Sigmoid colon (tissue), 7 donors: ENCODE measurements at places on chromosomes 3 and 15. TPM values are rescaled to one million over a fixed set of nuclear protein-coding genes. Genes with fewer than 3 reads are reported as not detected.

- no peak for DNase-seq
These were observed 581.8 kb upstream of the UBE2E2 start for GRCh38 chr3:22621205-22621809.

KATNBL1 gene
- 70.0 TPM for total RNA-seq

FRMD5 gene
- 1.4 TPM for total RNA-seq

GRCh38 chr3:170442947-170443346, 24.3 kb downstream of the CLDN11 start:
- no peak for DNase-seq
